ENCODE measurements at places on chromosomes 16 and 17. TPM values are rescaled to one million over a fixed set of nuclear protein-coding genes. Genes with fewer than 3 reads are reported as not detected.
A peak's percentile ranks its signal among the peaks of the same experiment; 100 is the strongest.

The MMP25 gene
- total RNA-seq = 0.35 TPM

- no peaks in the 10 kb centered on the region for H3K4me1 ChIP-seq
- DNase-seq = no peak
- H3K27me3 ChIP-seq = peaks cover 10% of the 10 kb centered on the region
Measured at GRCh38 chr16:49969091-49970030, 55.7 kb upstream of the CNEP1R1 start.

DNA sequence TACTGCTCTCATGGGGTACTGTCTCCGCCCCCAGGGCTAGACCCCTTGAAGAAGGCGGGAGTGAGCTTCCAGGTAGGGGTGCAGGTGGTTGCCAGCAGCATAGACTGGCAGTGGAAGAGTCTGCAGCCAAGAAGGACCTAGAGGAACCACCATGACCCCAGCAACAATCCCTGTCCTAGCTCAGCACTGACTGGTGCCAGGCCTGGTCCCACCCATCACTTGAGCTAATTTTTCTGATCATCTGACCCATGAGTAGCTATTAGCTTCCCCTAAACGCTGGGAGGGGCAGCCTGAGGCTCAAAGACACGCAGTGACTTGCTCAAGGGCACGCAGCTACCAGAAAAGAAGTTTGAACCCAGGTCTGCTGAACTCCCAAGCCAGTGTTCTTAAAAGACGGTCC is 945 bp downstream of the PRM3 start:
- H3K36me3 ChIP-seq = no peaks in the 10 kb centered on the region
- H3K27ac ChIP-seq = no peak overlapping the region
- H3K27me3 ChIP-seq = no peaks in the 10 kb centered on the region
- H3K4me1 ChIP-seq = no peaks in the 10 kb centered on the region

- no peak overlapping the region for H3K4me3 ChIP-seq
- no peak for DNase-seq
- peaks cover 42% of the 10 kb centered on the region for H3K36me3 ChIP-seq
- H3K27me3 ChIP-seq = no peaks in the 10 kb centered on the region
Measured at GRCh38 chr16:30722443-30722842, 23.5 kb downstream of the SRCAP start.

GRCh38 chr17:3590768-3591167 is 18.4 kb downstream of the TRPV1 start:
- DNase-seq = no peak
- H3K4me3 ChIP-seq = no peak overlapping the region
- no peaks in the 10 kb centered on the region for H3K4me1 ChIP-seq
- no peaks in the 10 kb centered on the region for H3K36me3 ChIP-seq

- H3K27me3 ChIP-seq = no peaks in the 10 kb centered on the region
- H3K36me3 ChIP-seq = no peaks in the 10 kb centered on the region
- H3K4me1 ChIP-seq = no peaks in the 10 kb centered on the region
- H3K4me3 ChIP-seq = no peak overlapping the region
- H3K27ac ChIP-seq = no peak overlapping the region
Measured at GRCh38 chr17:56313201-56313600, 159.9 kb downstream of the ANKFN1 start.

DNA sequence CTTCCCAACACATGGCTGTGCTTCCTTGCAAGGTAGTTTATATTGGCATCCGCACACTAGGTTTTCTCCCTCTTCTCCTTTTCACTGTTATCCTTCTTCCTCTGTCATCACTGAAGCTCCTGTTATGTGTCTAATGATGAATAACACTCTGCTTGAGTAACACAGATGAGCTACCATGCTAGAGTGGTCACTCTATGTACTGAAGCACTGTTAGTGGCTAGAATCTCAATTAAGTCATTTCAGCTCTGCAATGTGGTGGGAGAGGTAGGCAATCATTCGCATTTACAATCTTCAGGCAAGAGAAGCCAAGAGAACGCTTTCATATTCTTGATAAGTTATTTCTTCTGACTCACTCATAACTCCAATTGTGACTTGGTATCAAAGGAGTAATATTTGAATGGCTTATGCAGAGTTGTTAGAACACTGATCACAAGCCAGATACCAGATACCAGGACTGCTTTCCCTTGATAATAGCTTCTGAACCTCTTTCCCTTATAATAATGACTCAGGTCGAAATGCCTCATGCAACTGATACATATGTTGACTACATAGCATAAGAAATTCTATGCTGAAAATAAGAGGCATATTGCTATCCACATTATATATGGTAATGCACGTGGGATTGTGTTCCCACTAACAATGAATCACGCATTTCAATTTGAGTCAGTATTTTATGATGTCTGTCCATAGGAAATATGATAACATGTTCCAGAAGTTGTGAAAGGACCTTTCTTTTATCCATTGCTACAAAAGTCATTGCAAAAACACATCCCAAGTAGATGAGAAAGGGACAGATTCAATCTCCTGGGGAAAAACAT is 158.0 kb upstream of the HS3ST3A1 start:
- DNase-seq = no peak
- no peaks in the 10 kb centered on the region for H3K36me3 ChIP-seq
- H3K27ac ChIP-seq = no peak overlapping the region
- H3K4me1 ChIP-seq = no peaks in the 10 kb centered on the region
- no peaks in the 10 kb centered on the region for H3K27me3 ChIP-seq

The CCL22 gene
- 775 TPM for total RNA-seq

DNA sequence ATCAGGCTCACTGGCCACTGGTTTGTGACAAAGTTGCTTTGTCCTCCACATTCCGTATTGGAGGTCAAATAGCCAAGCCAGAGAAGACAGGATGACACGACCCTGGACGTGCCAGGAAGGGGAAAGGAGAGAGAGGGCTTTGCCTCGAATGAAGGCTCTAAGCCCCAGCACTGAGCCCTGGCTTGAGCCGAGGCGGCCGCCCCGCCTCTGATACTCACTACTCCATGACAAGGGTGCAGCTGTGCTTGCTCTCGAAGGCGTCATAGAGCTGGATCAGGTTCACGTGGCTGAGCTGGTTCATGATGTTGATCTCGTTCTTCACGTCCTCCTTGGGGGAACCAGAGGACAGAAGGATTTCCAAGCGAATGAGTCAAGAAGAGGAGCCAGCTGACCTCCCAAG is 19.3 kb downstream of the MYLK3 start:
- no peaks in the 10 kb centered on the region for H3K4me1 ChIP-seq
- DNase-seq = no peak
- H3K27me3 ChIP-seq = no peaks in the 10 kb centered on the region
- H3K27ac ChIP-seq = no peak overlapping the region
- H3K4me3 ChIP-seq = no peak overlapping the region

GRCh38 chr17:28554565-28554964 is 2.1 kb upstream of the UNC119 start:
- H3K4me3 ChIP-seq = no peak overlapping the region
- no peak overlapping the region for H3K27ac ChIP-seq
- H3K36me3 ChIP-seq = peaks cover 33% of the 10 kb centered on the region
- H3K4me1 ChIP-seq = peaks cover 12% of the 10 kb centered on the region
- no peaks in the 10 kb centered on the region for H3K27me3 ChIP-seq

The ACE gene
- 0.46 TPM for total RNA-seq

The TBC1D3D gene
- total RNA-seq = 0.67 TPM

DNA sequence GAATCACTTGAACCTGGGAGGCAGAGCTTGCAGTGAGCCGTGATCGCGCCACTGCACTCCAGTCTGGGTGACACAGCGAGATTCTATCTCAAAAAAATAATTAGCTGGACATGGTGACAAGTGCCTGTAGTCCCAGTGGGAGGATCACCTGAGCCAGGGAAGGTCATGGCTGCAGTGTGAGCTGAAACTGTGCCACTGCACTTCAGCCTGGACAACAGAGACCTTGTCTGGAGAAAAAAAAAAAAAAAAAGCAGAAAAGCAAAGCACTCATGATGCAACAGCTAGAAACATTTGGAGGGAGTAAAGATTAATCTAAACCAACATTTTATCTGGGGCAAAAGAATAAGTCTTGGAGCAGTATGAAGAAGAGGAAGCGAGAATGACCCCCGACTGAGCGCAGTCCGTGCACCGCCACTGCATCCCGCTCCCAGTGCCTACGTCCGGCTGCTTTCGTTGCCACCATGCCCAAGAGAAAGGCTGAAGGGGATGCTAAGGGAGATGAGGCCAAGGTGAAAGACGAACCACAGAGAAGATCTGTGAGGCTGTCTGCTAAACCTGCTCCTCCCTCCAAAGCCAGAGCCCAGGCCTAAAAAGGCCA is 8.2 kb downstream of the PRPSAP1 start:
- DNase-seq = no peak
- H3K36me3 ChIP-seq = peaks cover 9% of the 10 kb centered on the region
- no peak overlapping the region for H3K4me3 ChIP-seq
- no peaks in the 10 kb centered on the region for H3K4me1 ChIP-seq
- no peak overlapping the region for H3K27ac ChIP-seq

DNA sequence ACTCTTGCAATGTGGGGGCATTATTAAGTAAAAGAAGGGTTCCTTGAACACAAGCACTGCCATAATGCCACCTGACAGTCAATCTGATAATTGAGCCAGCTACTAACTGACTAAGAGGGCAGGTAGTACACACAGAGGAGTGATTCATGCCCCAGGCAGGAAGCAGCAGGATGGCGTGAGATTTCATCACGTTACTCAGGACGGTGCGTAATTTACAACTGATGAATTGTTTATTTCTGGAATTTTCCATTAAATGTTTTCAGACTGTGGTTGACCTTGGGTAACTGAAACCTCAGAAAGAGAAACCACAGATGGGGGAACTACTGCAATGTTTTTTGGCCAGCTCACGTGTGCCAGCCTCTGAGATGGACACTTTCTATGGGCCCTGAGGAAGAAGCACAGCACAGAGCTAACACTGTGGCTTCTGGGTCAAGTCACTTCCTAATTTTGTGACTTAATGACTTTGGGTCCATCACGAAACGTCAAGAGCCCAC is 46.7 kb downstream of the C17orf67 start:
- peaks cover 14% of the 10 kb centered on the region for H3K4me1 ChIP-seq
- H3K27me3 ChIP-seq = no peaks in the 10 kb centered on the region
- peak; percentile 60 for DNase-seq
- H3K36me3 ChIP-seq = no peaks in the 10 kb centered on the region
- H3K27ac ChIP-seq = no peak overlapping the region

GRCh38 chr17:77786740-77787505 is 171.6 kb upstream of the TNRC6C start:
- H3K27me3 ChIP-seq = no peaks in the 10 kb centered on the region
- DNase-seq = no peak
- H3K4me1 ChIP-seq = peaks cover 6% of the 10 kb centered on the region
- no peak overlapping the region for H3K4me3 ChIP-seq

DNA sequence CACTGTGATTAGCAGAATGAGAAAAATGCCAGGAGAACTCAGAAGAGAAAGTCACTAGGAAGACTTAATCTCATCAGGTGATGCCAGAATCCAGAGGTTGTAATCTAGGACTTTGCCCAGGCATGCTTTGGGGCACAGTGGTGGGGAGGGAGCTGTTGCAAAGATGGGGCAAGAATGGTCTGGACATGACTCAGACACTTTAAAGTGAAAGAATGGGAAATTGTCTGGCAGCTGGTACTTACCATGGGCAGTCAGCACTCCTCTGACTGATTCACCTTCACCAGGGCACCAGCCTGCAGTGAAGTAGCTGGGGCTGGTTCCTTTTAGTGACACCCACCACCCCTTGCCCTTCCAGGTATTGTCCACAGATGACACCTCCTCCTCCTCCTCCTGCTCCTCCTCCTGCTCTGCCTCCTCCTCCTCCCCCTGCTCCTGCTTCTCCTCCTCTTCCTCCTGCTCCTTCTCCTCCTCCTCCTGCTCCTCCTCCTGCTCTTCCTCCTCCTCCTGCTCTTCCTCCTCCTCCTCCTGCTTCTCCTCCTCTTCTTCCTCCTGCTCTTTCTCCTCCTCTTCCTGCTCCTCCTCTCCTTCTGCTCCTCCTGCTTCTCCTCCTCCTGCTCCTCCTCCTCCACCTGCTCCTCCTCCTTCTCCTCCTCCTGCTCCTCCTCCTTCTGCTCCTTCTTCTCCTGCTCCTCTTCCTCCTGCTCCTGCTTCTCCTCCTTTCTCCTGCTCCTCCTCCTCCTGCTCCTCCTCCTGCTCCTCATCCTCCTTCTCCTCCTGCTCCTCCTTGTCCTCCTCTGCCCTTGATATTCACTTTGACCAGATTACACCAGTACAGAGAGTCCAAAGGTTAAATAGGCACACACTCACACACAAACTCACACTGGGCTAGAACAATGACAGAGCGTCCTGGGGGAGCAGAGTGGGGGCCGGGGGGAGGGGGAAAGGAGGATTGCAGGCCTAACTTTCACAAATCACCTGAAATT is at the start of gene CHD9NB:
Gene CHD9NB (minus strand): TSS at position 379 of the 983 bp plus-strand sequence. CDS start 8,739 bp downstream, outside the sequence.
- H3K4me1 ChIP-seq = peaks cover 5% of the 10 kb centered on the region
- no peaks in the 10 kb centered on the region for H3K27me3 ChIP-seq
- peak within 1 kb of the TSS; percentile 13 for H3K4me3 ChIP-seq
- no peaks in the 10 kb centered on the region for H3K36me3 ChIP-seq
- peak within 1 kb of the TSS; percentile 9 for H3K27ac ChIP-seq

- no peak for DNase-seq
- H3K27me3 ChIP-seq = peaks cover 1% of the 10 kb centered on the region
- H3K4me3 ChIP-seq = no peak overlapping the region
Measured at GRCh38 chr16:82685526-82685925, 58.8 kb downstream of the CDH13 start.

GRCh38 chr16:75481475-75481874 is 13.8 kb downstream of the CHST6 start:
- H3K4me3 ChIP-seq = no peak overlapping the region
- H3K36me3 ChIP-seq = no peaks in the 10 kb centered on the region
- no peaks in the 10 kb centered on the region for H3K27me3 ChIP-seq
- H3K27ac ChIP-seq = no peak overlapping the region

DNA sequence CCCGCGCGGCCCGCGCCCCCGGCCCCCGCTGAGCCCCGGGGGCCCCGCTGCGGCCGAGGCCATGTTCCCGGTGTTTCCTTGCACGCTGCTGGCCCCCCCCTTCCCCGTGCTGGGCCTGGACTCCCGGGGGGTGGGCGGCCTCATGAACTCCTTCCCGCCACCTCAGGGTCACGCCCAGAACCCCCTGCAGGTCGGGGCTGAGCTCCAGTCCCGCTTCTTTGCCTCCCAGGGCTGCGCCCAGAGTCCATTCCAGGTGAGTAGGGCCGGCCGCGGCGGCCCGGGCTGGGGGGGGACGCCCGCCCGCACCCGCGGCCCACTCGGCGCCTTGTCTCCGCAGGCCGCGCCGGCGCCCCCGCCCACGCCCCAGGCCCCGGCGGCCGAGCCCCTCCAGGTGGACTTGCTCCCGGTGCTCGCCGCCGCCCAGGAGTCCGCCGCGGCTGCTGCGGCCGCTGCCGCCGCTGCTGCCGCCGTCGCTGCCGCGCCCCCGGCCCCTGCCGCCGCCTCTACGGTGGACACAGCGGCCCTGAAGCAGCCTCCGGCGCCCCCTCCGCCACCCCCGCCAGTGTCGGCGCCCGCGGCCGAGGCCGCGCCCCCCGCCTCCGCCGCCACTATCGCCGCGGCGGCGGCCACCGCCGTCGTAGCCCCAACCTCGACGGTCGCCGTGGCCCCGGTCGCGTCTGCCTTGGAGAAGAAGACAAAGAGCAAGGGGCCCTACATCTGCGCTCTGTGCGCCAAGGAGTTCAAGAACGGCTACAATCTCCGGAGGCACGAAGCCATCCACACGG is 504 bp downstream of the MAZ start:
- no peaks in the 10 kb centered on the region for H3K27me3 ChIP-seq
- no peak for DNase-seq
- peaks cover 16% of the 10 kb centered on the region for H3K36me3 ChIP-seq
- H3K27ac ChIP-seq = peak overlapping the region; percentile 86
- H3K4me1 ChIP-seq = peaks cover 31% of the 10 kb centered on the region
- H3K4me3 ChIP-seq = peak overlapping the region; percentile 90

Measured in GM12878 (cell line).